ENCODE measurements at places on chromosomes 1 and 21. TPM values are rescaled to one million over a fixed set of nuclear protein-coding genes. Genes with fewer than 3 reads are reported as not detected.

- no peak for DNase-seq
- no peak overlapping the region for H3K4me3 ChIP-seq
- H3K27ac ChIP-seq = no peak overlapping the region
- no peaks in the 10 kb centered on the region for H3K4me1 ChIP-seq
- H3K36me3 ChIP-seq = no peaks in the 10 kb centered on the region
- H3K27me3 ChIP-seq = no peaks in the 10 kb centered on the region
Observed at GRCh38 chr1:78355656-78356055, 135.1 kb upstream of the PTGFR start.

- H3K4me1 ChIP-seq = no peaks in the 10 kb centered on the region
- H3K36me3 ChIP-seq = no peaks in the 10 kb centered on the region
- H3K27me3 ChIP-seq = no peaks in the 10 kb centered on the region
- DNase-seq = no peak
- H3K27ac ChIP-seq = no peak overlapping the region
Observed at GRCh38 chr1:184940226-184940625, 34.1 kb downstream of the NIBAN1 start.

DNA sequence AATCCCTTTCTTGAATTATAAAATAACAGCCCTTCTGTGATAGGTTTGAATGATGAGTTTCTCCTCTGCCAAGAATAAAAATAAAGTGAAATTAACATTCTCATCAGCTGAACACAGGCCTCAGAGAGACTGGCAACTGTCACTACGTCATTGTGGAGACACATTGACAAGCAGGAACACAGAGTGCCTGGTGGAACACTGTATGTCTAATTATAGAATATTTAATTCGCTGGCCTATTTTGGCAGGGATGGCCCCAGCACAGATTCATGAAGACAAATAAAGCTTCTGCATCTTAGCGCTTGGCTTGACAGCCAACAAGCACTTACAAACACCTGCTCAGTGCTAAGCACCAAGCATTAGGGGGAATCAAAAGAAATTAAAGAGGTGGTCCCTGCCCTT, 52.0 kb upstream of the SMYD2 start:
- no peak overlapping the region for H3K4me3 ChIP-seq
- H3K27me3 ChIP-seq = no peaks in the 10 kb centered on the region
- no peak for DNase-seq

- no peaks in the 10 kb centered on the region for H3K27me3 ChIP-seq
- no peak overlapping the region for H3K27ac ChIP-seq
Observed at GRCh38 chr1:38775175-38775845, 84.3 kb downstream of the RRAGC start.

- no peaks in the 10 kb centered on the region for H3K4me1 ChIP-seq
- H3K27ac ChIP-seq = no peak overlapping the region
- no peaks in the 10 kb centered on the region for H3K27me3 ChIP-seq
- no peak for DNase-seq
- no peak overlapping the region for H3K4me3 ChIP-seq
Observed at GRCh38 chr1:220915954-220916353, 36.7 kb downstream of the HLX start.

GRCh38 chr1:27668808-27669723, 2.9 kb downstream of the IFI6 start:
- H3K27me3 ChIP-seq = no peaks in the 10 kb centered on the region
- H3K4me3 ChIP-seq = peak overlapping the region; percentile 68
- H3K27ac ChIP-seq = peak overlapping the region; percentile 54

- H3K27me3 ChIP-seq = no peaks in the 10 kb centered on the region
- H3K27ac ChIP-seq = no peak overlapping the region
- H3K4me3 ChIP-seq = no peak overlapping the region
- H3K36me3 ChIP-seq = no peaks in the 10 kb centered on the region
Observed at GRCh38 chr1:192979542-192979941, 79.6 kb downstream of the UCHL5 start.

- peak overlapping the region; percentile 56 for H3K27ac ChIP-seq
- H3K4me3 ChIP-seq = peak overlapping the region; percentile 39
- no peaks in the 10 kb centered on the region for H3K27me3 ChIP-seq
- DNase-seq = no peak
- no peaks in the 10 kb centered on the region for H3K36me3 ChIP-seq
- H3K4me1 ChIP-seq = peaks cover 4% of the 10 kb centered on the region
Observed at GRCh38 chr1:204152310-204153044, 633 bp upstream of the ETNK2 start.

GRCh38 chr1:231417513-231417912, 4.6 kb downstream of the EGLN1 start:
- H3K4me1 ChIP-seq = peaks cover 65% of the 10 kb centered on the region
- no peak overlapping the region for H3K27ac ChIP-seq
- DNase-seq = no peak
- no peak overlapping the region for H3K4me3 ChIP-seq
- no peaks in the 10 kb centered on the region for H3K36me3 ChIP-seq
- H3K27me3 ChIP-seq = no peaks in the 10 kb centered on the region

DNA sequence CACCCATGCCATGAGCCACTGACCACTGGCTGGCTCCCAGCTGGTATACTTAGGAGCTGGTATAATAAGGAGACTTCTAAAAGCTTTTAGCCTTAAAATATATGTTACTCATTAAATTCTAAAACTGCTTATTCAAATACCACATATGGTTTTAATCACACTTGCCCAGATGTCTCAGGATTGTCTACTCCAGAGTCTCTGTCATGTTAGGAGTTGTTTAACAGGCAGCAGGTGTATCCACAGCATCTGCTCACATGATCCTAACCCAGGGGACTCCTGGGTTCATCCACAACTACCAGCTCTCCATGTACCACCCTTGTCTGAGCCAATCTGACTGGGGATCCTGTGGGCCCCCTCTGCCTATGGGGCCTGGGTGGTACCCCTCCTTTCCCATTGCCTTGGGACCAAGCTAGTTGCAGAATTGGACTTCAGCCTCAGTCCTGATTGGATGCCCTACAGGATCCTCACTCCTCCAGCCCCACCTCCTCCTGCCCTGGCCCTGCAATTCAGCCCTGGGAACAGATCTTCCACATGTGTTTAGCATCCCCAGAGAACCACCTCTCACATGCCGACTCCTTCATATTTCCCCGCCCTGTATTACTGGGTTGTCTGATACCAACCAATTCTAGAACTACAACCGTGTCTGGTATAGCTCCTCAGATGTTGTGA, 61.3 kb downstream of the BCAR3 start:
- H3K4me1 ChIP-seq = peaks cover 5% of the 10 kb centered on the region
- H3K36me3 ChIP-seq = no peaks in the 10 kb centered on the region

CFHR1 gene
- polyA plus RNA-seq = not detected

PRAMEF33 gene
- not detected for polyA plus RNA-seq

FAM131C gene
- not detected for polyA plus RNA-seq

Data from naive thymus-derived CD4-positive, alpha-beta T cell (primary cell).